ENCODE measurements at places on chromosomes 5 and 9.

DNA sequence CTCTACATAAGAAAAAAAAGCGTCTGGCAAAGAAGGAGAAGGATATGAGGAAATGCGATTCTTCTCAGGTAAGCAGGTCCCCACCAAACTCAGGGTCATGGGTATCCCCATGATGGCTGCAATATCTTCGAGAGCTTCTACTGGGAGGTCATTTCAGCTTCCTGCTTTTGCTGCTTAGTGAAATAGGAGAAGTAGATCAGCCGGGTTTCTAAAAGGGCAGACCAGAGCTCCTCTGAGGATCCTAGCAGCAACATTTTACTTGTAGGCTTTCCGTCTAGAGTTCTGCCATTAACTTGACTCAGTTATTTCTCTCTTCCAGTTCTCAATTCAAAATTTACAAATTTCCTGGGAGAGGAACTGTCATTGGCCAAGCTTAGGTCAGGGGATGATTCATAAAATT, 134.7 kb downstream of the DPYSL3 start:
- no peak for DNase-seq

DNA sequence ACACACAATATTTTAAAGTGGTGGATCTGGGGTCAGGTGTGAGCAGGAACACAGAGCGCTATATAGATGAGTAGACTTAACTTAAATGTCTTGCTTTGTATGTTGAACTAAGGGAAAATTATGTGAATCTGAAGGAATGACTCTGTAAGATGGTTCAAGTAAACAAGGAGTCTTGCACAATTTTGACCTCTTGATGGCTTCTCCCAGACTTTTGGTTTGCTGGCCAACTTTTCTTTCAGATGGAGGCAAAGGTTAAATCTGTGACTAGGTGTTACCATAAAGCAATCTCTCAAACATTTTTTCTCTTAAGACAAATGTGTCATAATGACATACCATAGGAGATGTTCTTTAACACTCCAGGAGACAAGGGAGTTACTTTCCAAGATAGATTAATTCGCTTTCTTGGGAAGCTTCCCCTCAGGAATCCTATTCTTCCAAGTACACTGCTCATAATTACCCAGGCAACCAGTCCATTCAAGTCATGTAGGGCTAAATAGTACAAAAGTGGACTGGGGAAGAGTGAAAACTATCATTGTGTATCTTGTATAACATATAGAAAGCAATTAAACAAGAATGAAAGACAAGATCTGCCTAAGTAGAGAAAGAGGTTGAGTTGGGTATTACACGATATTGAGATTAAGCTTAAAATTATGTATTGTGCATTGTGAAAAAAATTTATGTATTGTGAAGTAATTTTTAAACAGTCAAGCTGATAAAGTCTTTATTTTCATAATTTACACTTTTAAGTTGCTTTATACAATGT, 60.3 kb upstream of the SLC27A6 start:
- no peak for DNase-seq

DNA sequence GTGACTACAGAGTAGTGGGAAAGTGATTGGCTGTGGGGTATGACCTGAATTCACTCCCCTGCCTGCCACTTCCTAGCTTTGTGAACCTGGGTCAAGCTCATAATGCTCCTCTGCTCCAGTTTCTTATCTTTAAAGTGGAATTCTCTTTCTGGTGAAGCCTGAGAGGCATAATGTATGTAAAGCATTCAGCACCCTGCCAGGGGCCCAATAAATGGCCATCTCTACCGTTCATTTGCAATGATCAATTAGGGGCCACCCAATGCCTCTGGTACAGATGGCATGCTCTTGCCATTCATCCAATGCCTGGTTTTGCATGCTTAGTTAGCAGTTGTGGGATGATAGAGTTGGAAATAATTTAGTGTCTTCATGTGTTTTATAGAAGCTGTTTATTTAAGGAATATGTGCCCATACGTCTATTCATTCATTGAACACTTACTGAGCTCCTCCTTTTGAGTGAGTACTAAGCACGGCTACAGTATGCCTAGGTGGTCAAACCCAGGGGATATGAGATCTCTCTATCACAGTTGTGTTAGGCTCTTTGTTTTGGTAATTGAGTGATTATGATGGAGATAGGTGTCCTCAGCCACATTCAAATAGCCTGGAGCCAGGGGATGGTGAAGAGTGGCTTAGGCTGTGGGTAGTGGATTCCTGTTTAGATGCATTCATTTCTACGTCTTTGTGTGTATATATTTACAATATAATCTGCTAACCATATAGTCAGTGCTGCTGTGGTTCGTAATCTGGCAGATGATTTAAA, 15.3 kb downstream of the ZNF462 start:
- no peak for DNase-seq

GRCh38 chr5:149429839-149430721, 51.0 kb upstream of the IL17B start:
- DNase-seq, result no peak
